ENCODE measurements at places on chromosomes 4 and X.
A peak's percentile ranks its signal among the peaks of the same experiment; 100 is the strongest.

DNA sequence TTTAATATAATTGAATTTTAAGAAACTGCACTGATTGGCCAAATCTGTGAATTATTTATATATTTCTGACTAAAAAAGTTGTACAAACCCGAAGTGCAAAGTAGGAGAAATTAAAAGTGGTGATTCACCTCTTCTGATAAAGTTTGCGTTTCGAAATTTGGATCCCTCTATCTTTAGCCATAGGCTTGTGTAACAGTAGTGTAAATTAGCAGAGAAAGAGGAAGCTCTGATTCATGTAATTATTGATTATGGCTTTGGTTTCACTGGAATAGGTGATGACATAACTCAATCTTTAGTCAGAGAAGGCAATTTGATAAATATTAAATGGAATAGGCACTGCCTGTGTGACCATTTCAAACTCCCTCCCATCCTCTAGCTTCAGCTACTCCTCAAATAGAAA is 717.8 kb upstream of the PCDH7 start:
- no peak for DNase-seq

DNA sequence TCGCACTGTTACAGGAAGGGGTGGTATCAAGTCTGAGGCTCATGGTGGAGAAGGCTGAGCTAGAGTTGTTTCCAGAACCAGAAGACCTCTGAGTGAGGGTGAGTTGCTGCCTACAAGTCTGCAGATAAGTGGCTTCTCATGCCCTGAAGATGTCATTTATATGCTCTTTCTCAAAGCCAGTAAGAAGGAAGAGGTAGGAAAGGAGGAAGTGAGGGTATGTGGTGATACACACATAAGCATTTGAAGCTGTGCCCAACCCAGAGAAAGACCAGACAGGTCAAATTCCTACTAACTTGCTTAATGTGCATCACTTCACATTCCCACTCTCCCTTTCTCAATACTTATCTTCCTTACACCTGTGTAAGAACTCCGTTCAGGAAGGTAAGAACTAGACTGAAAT is at the start of gene PPBP:
Gene PPBP, minus strand, starts transcription at position 130 of the 400 bp plus-strand sequence. Its CDS starts 87 bp downstream, at position 43.
- peak; percentile 34 for DNase-seq

GRCh38 chrX:11064851-11065600 is 46.1 kb upstream of the HCCS start:
- DNase-seq = peak; percentile 75

DNA sequence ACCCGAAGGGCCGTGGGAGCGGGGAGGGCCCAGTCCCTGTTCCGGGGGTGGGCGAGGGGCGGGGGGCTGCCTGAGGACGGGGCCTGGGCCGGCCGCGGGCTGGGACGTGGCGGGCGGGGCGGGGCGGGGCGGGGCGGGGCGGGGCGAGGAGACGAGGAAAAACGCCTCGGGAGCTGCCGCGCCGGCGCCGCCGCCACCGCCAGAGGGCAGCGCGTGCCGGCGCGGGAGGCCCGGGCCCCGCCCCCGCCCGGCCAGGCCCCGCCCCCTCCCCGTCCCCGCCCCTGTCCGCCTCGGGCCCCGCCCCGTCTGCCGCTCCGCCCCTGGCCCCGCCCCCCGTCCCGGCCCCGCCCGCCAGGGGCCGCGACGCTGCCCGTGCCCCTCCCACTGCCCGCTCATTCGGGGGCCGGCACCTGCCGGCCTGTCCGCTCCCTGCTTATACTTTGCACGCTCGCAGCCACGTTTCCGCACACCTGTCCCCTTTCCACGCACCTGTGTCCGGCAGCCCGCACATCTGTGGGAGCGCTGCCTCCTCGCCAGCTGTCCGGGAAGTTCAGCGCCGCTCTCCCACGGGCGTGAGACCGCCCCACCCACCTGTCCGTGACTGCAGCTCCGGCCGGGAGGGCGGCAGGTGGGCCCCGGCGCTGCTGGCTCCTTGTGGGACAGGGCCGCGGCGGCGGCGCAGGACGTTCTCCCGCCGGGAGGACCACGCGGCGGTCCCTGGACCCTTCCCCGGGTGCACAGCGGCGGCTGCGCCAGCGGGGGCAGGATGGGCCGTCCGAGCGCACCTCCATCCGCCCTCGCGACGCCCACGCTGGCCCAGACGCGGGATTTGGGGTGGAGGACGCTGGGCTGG is 1.7 kb upstream of the FGFRL1 start:
- no peak for DNase-seq

GRCh38 chr4:127829014-127829413 is 46.9 kb downstream of the HSPA4L start:
- no peak for DNase-seq

DNA sequence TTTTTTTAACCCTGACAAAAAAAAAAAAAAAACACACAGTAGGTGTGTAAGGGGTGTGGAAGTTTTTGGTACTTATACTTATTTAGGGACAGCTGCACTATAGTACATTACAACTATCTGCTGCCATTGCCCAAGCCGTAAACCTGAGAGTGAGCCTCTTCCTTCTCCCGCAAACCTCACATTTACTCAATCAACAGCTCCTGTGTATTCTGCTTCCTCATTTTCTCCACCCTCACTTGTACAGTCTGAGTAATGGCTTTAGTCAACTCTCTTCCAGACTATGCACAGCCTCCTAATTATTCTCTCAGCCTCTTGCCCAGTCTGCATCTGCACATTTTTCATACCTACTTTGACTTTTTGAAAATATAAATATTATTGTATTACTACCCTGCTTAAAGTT is 362.0 kb downstream of the ADAM29 start:
- DNase-seq = no peak

DNA sequence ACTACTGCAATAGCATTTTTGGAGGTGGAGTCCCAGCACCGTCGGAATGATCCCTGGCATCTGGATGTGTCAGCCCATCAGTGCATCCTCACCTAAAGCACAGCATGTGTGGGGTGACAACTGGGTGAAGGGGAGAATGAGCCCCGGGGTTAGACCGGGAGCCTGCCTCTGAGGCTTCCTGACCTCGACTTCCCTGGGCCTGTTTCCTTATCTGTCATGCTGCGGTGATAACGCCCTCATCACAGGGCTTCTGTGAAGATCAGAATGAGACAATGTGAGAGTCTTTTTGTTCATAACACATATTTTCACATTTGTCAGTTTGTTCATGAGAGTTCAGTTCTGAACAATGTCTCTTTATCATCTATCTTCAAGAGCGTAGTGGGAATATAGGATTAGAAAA is 31.1 kb upstream of the PDLIM3 start:
- no peak for DNase-seq

GRCh38 chr4:8534611-8535010 is 45.6 kb upstream of the GPR78 start:
- DNase-seq = peak; percentile 55

- DNase-seq = peak; percentile 80
Observed at GRCh38 chrX:21974011-21974385, 33.5 kb downstream of the SMS start.

DNA sequence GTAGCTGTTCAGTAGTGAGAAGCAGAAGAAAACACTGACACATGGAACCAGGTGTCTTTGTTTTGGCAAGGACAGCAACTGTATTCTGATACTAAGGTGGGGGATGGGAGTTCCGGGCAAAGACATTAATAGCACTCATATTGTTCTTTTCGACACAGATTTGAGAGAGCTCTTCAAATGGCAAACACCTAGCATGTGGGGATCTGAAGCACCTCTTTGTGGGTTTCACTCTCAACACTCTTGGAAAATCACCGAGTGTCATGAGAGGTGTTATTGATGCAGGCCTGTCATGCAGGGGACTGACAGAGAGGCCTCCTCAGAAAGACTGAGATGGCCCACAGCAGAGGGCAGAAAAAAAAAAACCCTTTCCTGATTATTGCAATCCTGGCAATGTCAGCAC is 228.4 kb upstream of the VCX start:
- DNase-seq = no peak

DNA sequence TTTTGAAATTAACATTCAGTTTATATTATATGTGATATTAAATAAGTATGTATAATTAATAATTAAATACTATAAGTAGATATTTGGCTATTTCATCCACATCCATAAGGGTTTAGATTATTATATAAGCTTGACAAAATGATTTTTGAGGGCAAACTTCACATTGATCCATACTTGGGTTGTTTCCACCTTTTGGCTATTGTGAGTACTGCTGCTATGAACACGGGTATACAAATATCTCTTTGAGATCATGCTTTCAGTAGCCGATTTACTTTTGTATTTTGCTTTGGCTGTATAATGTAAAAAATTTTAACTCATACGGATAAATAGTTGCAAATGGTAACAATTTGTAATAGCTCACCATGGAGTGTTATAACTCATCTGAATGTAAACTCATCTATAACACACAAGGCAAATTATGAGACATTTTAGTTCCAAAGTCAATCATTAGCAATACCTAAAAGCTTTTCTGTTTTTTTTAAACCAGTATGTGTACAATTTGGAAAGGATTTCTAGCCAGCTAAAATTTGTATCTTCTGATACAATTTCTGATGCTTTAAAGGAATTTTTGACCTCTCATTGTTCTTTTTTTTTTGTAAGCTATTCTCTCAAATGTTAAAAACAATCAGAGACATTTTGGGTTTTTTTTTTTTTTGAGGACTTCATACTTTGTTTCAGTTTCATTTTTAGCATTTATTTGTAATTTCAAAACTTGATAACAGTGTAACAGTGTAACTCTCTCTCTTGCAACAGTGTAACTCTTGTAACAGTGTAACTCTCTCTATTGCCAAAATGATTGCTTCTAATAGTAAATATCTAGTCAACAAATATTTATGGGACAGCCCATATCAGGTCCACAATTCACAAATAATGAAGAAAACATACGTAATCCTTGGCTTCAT is 51.8 kb upstream of the ARX start:
- DNase-seq = no peak

DNA sequence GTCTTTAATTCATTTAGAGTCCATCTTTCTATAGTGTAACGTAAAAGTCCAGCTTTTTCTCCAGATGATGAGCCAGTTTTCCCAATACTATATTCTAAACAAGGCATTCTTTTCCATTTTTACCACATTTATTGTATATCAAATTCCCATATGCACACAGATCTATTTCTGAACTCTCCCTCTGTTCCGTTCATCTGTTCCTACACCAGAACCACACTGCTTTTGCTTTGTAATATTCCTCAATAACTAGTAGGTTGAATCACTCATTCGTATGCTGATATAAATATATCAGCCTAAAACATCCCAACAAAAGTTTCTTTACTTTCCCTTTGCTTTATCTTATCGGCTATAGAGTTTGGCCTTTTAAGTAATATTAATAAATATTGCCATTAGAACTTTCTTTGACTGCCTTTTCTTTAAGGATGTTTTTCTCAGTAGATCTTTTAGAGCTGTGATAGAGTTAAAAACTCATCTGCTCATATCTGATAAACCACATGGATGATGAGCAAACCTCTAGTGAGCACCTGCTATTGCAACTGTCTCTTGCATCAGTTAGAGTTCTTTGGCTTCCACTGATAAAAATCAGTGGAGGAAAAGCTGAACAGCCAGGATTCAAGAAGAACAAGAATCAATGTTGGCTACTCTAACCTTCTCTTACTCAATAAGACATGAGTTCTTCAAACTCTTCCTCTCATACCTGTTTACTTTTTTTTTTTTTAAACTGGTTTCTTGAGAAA is 13.1 kb upstream of the RPL34 start:
- no peak for DNase-seq

GRCh38 chr4:41146716-41147506 is 67.4 kb downstream of the APBB2 start:
- peak; percentile 44 for DNase-seq

GRCh38 chrX:18701621-18702361 is 5.7 kb upstream of the PPEF1 start:
- peak; percentile 48 for DNase-seq

DNA sequence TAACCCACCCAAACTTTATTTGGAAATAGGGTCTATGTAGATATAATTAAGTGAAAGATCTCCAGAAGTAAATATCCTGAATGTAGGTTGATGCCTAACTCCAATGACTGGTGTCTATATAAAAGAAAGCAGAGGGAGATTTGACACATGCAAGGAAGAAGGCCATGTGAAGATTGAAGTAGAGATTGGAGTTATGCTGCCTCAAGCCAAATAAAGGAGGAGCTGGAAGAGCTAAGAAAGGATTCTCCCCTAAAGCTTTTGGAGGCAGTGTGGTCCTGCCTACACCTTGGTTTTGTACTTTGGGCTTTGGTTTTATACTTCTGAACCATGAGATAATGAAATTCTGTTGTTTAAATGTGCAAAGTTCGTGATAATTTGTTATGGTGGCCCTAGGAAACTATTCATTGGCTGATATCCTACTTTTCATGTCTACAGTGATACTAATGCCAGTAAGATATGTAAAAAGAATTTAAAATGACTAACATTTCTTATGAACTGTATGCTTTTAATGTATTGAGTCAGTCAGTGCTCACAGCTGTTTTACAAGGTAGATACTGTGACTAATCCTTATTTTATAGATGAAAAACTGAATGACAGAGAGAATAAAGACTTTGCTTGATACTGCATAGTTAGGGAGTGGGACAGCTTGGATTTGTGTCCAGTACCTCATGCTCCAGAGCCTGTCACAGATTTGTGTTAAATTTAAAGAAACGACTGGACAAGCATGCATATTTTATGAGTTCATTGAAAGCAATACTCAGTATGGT is 5.9 kb upstream of the RAB40AL start:
- DNase-seq = peak; percentile 47

Data from bronchial epithelial cell (primary cell).